Effector CD4-positive, alpha-beta T cell (primary cell): ENCODE measurements at places on chromosomes 6 and 20.

DNA sequence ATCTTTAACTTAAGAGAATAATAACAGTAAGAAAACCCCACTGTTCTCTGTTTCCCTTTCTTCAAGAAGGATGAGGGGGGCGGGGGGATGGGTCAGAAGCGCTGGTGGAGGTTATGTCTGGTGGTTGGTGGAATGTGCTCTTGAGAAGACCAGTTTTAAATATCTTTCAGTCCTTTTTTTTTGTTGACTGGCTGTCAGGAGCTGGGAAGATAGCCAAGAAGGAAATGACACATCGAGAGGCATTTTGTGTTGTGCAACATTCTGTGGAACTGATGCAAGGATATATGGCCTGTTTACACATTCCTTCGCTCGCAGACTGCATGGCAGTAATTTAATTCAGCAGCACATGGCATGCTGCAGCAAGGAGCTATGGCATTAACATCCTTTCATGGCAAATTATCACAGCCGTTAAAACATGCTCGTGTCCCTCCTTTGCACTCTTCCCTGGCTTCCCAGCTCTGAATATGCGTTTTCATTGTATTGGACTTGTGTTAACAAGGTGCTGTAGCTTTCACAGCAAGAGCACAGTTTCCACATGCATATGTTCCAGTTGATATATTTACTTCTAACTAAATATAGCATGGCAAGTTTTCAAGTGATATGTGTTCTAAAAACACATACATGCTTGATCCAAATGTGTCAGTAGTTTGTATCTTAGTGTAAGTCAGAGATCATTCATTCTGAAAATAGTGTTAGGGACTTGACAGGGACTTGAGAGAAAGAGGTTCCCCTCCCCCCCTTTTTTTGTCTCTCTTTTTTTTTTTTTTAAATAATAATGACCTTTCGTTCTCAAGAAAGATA, 68.2 kb upstream of the SUPT3H start:
- peak; percentile 3 for DNase-seq

GRCh38 chr6:8084586-8084985, 17.8 kb downstream of the EEF1E1 start:
- DNase-seq, result no peak

- DNase-seq, result no peak
Measured at GRCh38 chr6:54846857-54847674, 495 bp downstream of the FAM83B start.

- no peak for DNase-seq
Measured at GRCh38 chr6:144730088-144730645, 445.0 kb downstream of the UTRN start.

DNA sequence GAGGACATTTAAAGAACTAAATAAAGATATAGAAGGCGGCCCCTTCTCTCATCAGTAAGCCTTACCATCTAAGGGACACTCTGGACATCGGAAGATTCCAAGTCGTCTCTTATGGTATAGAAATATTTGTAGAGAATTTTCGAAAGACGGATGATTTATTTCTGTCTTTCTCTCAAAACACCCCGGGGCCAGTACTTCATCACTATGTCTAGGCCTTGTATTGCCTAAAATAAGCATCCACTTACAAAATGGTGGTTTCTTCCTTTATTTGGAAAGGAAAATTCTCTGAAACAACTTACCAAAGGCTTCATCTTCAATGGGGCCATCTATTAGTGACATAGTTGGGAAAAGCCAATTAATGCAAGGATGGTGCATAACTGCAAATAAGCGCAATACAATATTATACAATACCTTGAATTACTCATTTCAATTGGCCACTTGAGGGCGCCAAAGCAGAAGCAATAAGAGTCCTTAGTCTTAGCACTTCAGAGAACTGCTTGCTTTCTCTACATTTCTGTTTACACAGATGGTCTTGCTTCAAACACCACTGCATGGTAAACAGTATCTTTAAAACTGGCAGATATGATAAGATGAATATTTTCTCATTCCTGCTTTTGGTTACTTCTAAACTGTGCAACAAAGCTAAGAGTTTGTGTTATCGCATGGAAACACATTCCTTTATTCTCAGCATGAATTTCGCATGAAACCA, 113.2 kb downstream of the VIP start:
- peak; percentile 65 for DNase-seq

GRCh38 chr6:56851541-56852259, 103.2 kb upstream of the BEND6 start:
- no peak for DNase-seq

DNA sequence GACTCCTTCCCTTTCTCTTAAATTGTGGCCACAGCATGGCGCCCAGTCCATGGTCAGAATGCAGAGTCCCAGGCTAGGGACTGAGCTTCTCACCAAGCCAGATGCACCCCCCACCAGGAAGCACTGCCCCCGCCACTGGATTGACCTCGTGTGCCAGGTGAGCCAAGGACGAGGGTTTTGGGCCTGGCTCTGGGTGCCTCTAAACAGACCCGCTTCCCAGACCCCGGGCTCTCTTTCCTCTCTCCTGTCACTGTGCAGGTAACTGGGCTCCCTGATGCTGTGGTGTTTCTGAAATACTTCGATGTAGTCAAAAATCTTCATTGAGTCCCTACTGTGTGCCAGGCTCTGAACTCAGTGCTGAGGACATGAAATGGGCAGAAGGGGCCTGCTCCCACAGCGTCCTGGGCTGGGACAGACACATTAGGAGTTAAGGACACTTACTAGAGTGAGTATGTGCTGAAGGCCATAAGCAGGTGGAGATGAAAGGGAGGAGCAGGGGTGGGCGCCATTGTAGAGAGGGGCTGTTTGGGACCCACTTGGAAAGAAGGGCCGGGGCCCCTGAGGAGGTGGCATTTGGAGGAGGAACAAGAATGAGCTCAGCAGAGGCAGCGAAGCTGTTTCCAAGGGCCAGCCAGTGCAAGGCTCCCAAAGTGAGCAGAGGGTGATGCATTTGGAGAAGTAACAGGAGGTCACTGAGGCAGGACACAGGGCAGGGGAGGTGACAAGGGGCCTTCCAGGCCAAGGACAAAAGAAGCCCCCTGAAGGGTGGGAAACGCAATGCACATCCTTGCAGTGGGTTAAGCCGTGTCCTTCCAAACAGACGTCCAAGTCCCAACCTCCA, 217.1 kb downstream of the ANKRD60 start:
- DNase-seq, result no peak

DNA sequence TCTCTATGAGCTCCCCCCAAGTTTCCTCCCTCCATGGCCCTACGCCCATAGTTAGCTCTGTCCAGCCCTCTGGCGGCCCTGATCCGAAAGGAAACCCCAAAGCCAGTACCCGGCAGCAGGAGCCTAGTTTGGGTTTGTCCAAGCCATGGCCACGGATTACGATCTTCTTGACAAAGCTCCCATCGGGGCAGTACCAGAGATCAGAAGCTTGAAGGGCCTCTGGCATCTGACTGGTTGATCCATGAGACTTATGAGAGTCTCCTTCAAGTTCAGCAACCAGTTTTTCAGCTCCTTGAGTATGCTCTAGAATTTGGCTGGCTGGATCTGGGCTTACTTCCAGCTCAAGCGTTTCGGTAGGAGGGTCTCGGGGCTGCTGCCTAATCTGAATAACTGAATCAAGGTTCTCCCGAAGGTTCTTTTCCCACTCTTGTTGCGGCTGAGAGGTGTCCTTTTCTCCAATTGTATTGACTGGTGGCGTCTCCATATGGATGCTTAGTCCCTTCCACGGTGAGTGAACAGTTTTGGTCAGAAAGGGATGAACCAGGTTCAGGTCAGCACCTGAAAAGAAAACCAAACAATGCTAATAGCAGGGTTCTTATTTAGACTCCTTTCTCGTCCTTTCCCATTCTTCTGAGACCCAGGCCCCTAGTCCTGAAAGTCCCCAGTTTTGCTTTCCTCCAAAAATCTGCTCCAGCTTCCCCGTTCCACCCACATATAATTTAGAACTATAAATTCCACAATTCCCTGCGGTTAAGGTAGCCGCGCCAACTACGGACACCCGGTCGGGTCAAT, 595 bp downstream of the FKBPL start:
- no peak for DNase-seq

DNA sequence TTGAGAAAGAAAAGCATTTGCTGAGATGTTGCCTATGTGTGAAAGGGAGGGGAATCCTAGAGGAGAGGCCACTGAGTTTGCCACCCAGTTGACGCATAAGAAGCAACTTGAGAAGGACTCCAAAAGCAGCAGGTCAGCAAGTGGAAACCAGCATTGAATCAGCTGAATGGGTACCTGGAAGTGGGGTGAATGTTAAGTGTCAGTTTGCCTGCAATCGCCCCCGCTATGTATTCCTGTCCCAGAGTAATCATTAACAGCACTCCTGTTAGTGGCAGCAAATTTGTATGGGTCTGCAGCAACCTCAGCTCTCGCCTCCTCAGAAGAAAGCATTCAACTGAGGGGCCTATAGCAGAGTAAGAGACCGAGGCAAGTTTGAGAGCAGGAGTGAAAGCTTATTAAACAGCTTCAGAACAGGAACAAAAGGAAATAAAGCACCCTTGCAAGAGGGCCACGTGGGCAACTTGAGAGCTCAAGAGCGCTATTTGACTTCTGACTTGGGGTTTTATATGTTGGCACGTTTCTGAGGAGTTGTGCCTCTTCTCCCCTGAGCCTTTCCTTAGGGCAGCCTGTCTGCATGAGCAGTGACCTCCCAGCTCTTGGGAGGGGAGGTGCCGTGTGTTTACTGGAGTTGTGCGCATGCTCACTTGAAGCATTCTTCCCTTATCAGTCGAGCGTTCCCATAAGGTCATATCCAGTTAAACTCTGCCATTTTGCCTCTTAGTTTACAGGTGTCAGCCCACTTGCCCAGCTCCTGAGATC, 122.6 kb upstream of the PHACTR1 start:
- no peak for DNase-seq

- DNase-seq, result no peak
Measured at GRCh38 chr20:38473367-38473795, 738 bp downstream of the RALGAPB start.

GRCh38 chr20:58893355-58894120, 41.0 kb downstream of the GNAS start:
- no peak for DNase-seq

DNA sequence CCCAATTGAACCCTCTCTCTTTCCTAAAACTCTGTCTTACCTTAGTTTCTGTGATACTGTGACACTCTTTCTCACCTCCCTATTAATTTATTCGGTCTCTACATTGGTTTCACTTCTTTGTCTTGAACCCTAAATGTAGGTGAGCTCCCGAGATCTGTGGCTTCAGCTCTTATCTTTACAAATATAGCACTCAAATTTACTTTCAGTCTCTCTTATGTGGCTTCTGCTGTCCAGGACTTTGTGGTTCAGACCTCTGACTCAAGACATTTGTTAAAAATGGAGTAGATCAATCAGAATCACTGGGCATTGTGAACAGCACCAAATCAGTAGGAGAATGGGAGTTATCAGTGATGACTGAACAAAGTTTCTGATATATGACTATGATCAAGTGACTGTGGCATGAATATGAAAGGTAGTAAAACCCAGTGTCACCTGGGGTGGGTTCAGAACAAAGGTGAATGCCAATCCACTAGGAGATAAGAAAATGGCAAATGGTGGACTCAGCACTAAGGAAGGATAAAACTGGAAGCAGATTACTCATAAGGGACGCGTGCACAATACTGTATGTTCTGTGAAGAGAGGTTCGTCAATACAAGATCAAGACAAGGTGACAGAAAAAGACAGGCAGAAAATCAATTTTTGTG, 27.2 kb downstream of the IL17F start:
- DNase-seq, result no peak

DNA sequence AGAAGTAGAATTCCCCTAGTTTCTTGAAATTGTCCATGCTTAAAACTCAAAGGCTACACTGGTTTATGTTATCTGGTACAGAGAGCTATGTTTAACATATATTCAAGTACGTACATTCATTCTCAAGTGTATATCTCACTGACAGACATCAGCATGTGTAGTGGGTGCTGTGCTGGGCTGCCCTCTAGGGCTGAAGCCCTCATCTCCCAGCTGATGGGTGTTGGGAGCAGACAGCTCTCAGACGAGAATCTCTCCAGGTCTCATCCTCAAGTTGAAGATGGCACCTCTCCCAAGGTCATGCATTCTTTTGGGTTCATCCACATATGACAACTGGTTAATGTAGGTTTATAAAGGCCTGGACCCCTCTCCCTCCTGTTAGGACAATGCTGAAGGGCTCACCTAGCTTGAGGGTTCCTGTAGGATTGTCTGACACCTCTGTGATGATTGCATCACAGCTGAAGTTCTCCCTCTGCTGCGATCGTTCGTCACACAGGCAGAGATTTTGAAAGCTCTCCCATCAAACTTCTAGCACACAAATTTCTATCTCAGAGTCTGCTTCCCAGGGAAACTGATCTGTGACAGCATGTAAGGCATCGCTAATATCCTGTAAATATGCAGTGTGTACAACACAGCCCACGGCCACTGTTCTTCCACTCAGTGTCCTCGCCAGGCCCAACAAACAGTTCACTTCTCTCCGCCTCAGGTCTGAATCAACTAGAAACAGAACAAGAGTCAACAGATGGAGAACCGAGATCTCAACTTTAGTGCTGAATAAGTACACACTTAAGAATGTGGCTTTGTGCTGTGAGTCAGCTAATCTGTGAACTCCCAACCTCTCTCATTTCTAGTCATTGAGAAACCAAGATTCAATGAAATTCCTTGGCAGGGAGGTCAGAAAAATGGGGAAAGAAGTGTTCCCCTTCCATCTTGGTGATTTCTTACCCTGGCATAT, 43.2 kb downstream of the PREP start:
- DNase-seq, result no peak

DNA sequence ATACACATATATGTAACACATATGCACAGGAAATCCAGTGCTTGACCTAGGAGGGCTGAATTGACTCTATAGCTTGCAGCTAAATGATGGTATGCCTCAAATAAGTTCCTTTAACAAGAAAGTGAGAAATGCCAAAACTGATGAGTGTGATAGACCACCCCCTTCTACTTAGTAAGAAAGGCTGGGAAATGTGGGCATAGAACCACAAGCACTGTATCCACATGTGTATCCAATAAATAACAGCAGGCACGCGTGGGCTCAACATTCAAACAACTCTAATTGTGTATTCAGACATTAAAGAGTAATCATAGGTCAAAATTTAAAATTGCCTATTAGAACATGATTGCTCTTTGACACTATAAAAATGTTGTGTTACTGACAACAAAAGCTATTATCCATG, 54.1 kb downstream of the FAM83B start:
- DNase-seq, result no peak

DNA sequence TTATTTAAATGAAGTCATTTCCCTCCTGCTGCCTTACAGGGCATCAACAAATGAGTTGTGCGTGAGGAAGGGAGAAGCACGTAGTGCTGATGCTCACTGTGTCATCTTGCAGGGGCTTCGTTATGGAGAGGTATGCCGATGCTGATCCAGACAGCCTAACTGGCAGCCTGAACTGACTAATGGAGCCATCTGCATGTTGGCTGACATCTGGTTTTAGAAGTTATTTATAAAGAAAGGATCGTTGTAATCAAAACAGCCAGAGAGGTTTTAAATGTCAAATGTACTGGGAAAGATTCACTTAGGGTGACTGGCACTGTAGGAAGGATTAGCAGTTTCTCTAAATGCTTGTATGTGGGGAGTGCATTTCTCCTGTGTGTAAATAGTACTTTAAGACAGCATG, 54.6 kb downstream of the FARS2 start:
- no peak for DNase-seq

- no peak for DNase-seq
Measured at GRCh38 chr20:38867062-38867359, 59.2 kb upstream of the FAM83D start.
